Osteoblast (primary cell): ENCODE measurements at places on chromosomes 12 and 14.

DNA sequence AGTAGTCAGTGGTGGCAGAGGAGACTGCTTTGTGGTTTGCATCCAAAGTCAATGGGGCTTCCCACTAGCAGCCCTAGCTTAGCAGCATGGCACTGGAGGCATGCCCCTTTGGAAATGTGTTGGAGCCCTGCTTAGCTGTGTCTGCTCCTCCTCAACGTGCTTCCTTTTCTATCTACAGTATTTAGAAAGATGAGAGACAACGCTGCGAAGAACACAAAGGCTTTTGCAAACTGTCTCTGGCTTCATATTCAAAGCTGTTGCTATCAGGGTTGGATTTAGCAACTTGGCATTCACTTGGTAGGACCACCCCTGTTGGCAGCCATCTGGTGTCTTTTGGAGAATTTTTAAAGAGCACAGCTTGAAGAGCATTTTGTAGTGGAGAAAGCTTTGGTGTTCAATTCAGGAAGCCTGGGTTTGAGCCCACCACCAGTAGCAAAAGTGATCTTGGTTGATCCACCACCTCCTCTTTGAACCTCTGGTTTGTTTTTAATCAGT, 82.1 kb upstream of the CCDC196 start:
- no peak for DNase-seq

- DNase-seq = peak; percentile 85
Measured at GRCh38 chr14:56118611-56119181, 485 bp downstream of the PELI2 start.

- DNase-seq = no peak
Measured at GRCh38 chr12:13546231-13546630, 349.7 kb downstream of the EMP1 start.

- DNase-seq = no peak
Measured at GRCh38 chr12:46914336-46914735, 88.5 kb upstream of the SLC38A4 start.

DNA sequence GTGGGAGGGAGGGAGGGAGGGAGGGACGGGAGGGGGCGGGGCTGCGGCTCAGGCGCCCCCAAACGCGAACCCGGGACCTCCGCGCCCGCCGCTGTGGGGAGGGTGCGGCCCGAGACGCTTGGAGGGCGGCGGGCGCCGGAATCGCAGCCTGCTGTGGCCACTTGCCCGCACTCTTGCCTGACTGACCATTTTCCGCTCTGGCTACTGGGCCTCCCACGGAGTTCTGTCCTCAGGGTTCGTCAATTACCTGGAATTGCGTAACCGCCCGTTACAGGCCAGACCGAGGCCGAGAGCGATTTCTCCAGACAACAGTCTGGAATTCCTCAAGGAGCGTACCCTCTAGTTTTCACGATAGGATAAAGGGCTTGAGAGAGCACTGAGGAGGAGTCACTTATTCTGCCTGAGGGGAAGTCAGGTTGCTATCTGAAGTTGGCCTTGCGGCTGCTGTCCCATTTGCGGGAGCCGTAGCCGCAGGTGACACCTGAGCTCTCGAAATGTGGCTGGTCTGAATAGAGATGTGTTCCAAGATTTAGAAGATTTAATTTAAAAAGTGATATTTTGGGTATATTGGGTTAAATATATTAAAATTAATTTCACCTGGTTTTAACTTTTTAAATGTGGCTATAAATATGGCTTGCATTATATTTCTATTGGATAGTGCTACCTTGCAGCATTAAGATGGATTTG, 446 bp upstream of the ZNF641 start:
- DNase-seq = peak; percentile 92

GRCh38 chr12:107646436-107646835, 39.2 kb upstream of the PWP1 start:
- no peak for DNase-seq

- peak; percentile 82 for DNase-seq
Measured at GRCh38 chr12:100716945-100717732, 77.4 kb upstream of the ANO4 start.

DNA sequence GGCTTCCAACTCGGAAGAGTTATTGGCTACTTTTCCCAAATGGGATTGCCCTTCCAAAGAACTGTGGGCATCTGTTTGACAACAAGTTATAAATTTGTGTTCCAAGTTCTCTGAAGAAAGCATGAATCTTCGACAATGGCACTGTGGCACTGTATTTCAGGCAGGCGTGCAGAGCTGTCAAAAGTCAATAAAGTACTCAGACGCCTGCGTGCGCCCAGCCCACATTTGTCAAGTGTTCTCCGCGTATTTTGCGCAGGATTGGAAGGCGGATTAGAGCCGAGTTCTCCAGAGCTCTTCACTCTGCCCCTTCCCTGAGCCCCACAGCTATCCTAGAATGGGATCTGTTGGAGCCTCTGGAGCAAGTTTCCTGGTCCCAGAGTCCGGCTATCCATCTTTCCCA, 103.2 kb downstream of the SLC25A47 start:
- no peak for DNase-seq

GRCh38 chr12:1356285-1356684, 238.1 kb downstream of the FBXL14 start:
- no peak for DNase-seq

GRCh38 chr14:23657959-23658470, 21.9 kb downstream of the DHRS2 start:
- DNase-seq = no peak

- no peak for DNase-seq
Measured at GRCh38 chr14:79627058-79627457, 584.2 kb downstream of the DIO2 start.

GRCh38 chr12:116284396-116284795, 6.9 kb upstream of the MED13L start:
- DNase-seq = no peak

DNA sequence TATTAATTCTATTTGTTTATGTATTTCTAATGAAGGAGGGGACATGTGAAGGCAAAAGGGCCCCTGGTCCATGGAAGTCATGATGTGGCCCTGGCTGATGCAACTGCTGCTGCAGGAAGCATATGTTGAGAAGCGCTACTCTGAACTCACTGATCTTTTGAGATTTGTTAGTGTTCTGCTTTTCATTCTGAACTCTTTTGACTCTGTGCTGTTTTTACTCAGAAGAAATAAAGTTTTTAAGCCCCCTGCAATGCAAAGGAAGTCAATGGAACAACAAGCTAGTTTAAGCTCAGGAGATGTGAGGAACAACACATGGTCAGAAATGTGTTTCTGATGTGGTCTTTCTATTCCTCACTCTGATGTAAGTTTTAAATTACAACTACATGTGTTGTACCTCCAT, 88.9 kb upstream of the BTG1 start:
- DNase-seq = peak; percentile 51

GRCh38 chr12:49220972-49221371, 32.1 kb upstream of the TUBA1A start:
- no peak for DNase-seq

GRCh38 chr14:62665286-62665685, 380.0 kb downstream of the KCNH5 start:
- no peak for DNase-seq

DNA sequence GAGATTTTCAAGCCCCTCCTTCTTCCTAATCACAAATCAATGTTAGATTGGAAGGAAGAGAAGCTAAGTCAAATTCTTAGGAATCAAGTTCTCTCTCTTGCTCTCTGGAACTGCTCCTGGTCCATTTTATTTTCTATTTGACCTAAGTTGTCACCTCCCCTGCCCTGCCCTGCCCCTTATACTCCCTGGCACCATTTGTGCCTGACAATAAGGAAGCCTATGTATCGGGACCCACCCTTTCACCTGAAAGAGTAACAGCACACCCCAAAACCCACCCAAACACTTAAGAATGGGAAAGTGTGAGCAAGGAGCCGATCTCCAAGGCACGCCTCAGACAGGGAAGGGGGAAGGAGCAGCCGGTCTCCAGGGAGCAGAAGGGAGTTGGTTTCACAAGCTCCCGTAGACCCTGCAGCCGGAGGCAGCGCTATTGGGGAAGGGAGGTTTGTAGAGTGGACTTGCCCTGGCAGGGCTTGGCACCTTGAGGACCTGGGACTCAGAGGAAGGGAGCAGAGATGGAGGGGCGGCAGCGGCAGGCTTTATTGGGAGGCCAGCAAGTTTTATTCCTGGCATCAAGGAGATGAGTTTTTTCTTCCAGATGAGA, 1.6 kb downstream of the LRRC74A start:
- no peak for DNase-seq

DNA sequence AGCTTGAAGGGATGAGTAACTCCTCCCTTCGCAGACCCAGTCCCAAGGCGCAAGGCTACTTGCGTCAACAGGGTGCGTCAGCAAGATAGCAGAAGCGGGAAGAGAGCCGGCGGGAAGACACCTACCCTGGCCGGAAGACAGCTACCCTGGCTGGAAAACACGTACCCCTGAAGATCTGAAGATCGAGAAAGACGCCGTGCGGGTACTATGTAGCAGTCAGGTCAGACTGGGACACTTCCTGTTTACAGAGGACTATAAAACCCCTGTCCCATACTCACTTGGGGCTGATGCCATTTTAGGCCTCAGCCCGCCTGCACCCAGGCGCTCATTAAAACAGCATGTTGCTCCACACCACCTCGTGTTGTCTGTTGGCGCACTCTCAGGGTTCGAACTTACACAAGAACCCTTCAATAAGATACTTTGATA, 80.9 kb downstream of the ABCD2 start:
- DNase-seq = no peak

GRCh38 chr12:91920276-91920675, 225.4 kb downstream of the BTG1 start:
- peak; percentile 80 for DNase-seq

GRCh38 chr12:69698769-69699540, at the start of gene BEST3:
BEST3 (minus strand) TSS chr12:69699303; CDS start chr12:69697798, 1,505 bp downstream.
- DNase-seq = no peak

DNA sequence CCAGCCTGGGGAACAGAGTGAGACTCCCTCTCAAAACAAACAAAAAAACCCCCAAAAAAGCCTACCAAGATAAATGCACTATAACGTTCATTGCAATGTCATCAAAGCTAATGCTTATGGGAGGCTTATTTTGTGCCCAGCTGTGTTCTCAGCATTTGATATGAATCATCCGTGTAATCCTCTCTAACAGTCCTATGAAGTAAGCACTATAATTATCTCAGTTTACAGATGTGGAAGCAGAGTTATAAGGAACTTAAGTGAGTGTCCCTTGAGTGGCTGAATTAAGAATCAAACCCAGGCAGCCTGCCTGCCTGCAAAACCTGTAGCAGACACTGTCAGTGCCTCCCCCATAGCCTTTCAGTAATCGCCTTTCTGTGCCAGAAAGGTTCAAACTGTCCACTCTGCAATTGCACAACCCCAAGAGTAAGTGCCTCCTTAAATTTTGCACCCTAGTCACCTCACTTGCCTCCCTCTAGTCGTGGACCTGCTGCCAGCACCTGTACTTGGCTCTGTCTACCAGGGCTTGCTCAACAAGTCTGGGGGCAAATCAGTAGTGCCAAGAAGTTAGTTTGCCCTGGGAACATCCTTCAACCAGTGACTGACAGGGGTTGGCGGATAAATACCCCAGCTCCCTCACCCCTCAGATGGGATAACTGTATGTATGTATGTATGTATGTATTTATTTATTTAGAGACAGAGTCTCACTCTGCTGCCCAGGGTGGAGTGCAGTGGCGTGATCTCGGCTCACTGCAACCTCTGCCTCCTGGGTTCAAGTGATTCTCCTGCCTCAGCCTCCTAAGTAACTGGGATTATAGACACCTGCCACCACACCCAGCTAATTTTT, 23.8 kb upstream of the PPP1CC start:
- peak; percentile 46 for DNase-seq

DNA sequence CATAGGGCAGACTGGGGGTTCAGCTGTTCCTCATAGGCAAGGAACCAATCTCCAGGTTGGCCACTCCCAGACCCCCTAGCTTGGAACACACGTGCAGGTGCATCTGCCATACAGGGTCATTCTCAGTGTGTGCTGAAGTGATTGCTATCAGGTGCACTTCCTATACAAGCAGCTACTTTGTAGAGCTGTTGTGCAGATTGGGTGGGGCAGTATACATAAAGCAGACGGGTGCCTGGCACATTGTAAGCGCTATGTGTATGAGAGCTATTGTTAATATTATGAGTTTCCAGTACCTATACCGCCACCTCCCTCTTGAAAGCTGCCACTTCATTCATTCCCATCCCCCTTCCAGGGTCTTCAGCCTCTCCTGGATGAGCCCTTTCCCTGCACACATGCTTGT, 17.3 kb downstream of the IRF2BPL start:
- DNase-seq = no peak
